SIG-M5 (cell line): ENCODE measurements at places on chromosomes 6 and 20.

- no peak for DNase-seq
These were observed 28.4 kb upstream of the SDHAF4 start for GRCh38 chr6:70538376-70538775.

GRCh38 chr6:40344566-40345167 is 242.5 kb downstream of the LRFN2 start:
- DNase-seq, result no peak

- no peak for DNase-seq
These were observed 559.7 kb upstream of the POU3F2 start for GRCh38 chr6:98274691-98275090.

GRCh38 chr6:13390658-13391057 is 62.3 kb upstream of the TBC1D7 start:
- no peak for DNase-seq

- no peak for DNase-seq
These were observed 18.3 kb upstream of the DEFB113 start for GRCh38 chr6:49987749-49988148.

- no peak for DNase-seq
These were observed 361.6 kb downstream of the THBS2 start for GRCh38 chr6:168892031-168892430.

DNA sequence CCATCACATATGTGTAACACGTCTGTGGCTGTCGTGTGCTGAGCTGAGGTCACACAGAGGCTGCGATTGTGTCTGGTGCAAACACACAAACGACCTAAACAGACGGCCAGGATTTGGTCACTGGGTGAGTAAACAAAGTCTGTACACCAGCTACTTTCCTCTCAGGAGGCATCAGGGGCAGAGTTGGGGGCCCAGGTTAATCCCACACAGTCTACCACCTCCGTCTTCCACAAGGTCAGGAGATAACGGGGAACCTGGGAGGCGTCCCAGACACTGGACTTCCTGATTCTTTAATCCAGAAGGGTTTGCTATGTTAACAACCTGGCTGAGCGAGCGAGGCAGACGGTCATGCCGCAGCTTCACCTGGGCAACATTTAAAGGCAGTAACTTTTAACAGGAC is 1.5 kb downstream of the DACT2 start:
- no peak for DNase-seq

DNA sequence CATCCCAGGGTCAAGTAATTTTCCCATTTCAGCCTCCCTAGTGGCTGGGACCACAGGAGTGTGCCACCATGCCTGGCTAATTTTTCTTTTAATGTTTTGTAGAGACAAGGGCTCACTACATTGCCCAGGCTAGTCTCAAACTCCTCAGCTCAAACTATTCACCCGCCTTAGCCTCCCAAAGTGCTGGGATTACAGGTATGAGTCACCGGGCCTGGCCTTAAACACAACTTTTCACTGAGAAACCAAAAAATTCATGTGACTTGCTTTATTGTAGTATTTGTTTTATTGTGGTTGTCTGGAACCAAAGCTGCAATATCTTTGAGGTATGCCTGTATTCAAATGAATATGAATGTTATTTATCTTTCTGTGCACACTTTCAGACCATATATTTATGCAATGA is 72.2 kb downstream of the RWDD2A start:
- DNase-seq, result no peak

GRCh38 chr6:21053612-21054011 is 519.4 kb downstream of the CDKAL1 start:
- DNase-seq, result no peak

DNA sequence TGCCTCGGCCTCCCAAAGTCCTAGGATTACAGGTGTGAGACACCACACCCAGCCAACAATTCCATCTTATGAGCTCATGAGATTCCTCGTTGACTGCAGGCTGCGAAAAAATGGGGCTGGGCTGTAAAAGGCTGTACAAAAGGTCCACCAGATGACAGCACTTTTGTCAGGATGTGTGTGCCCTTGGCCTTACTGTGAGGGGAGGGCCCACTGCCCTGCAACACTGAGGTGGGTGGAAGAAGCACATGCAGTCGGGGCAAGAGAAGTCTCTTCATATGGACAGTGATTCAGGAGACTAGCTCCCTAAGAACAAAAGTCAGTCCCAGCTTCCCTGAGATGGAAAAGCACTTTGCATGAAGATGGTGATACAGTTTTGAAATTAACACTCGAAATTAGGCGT is 50.5 kb downstream of the KCTD20 start:
- no peak for DNase-seq

DNA sequence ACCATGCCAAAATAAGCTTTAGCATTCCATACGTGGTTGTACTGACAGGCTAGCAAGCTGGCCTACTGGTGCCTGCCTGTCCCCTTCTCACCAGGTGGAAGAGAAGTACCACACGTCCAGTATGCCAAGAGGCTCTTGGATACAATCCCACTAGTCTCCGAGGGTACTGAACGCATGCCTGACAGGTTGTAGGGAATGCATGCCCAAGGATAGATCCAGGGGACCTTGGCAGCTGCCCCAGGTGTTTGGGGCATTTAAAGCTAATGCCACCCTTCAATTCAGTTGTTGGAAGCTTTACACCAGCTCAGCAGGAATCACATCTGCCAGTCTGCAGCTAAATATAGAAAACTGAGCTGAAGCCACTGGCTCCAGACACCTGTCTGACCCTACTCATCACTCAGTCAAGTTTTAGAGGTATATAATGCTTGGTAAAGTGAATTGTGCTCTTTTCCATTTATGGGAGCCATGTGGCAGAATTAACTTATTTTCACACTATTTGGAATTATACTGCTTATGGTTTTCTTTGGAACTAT is 4.9 kb downstream of the TUBB2B start:
- no peak for DNase-seq

- DNase-seq, result no peak
These were observed 3.1 kb upstream of the TFAP2B start for GRCh38 chr6:50815436-50816114.

DNA sequence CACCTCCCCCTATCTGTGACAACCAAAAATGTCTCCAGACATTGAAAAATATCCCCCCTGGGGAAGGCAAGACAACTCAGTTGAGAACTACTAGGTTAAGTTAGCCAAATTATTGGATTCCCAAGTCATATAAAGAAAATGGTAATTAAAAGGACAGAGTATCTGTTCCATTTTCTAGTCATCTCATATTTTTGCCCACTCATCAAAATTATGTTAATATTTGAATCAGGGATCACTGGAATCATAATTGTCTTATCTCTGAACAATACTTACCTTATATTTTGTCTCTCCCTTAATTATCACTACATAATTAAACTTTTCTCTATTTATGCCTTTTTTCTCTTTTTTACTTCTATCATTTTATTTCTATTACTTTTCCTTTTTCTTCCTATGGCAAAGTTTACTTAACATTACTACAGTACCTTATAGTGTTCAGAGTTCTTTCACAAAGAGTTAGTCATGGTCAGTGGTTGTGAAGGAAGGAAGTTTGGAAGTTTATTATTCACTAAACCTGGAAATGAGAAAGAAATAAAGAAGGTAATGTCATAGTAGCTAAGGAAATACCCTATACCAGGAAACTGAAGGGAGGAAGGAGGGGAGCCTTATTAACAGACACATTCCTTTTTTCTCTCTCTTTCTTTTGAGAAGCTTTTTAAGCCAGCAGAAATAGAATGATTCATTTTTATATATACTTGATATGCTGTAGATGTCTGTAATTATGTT is 332.9 kb downstream of the COL12A1 start:
- DNase-seq, result no peak

DNA sequence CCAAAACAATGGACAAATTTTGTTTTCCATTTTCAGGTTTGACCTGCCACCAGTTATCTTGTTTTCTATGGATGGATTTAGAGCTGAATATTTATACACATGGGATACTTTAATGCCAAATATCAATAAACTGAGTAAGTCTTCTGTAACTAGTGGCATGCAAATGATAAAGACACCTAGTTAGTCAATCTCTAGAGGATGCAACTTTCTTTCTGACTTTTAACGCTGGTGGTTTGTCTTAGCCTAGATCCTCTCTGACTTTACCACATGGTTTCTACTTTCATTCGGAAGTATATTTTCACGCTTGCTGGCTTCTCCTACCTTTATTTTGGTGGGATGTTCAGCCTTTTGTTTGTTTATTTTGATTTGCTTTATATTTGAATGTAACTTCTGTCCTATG is 21.2 kb downstream of the ENPP3 start:
- no peak for DNase-seq

DNA sequence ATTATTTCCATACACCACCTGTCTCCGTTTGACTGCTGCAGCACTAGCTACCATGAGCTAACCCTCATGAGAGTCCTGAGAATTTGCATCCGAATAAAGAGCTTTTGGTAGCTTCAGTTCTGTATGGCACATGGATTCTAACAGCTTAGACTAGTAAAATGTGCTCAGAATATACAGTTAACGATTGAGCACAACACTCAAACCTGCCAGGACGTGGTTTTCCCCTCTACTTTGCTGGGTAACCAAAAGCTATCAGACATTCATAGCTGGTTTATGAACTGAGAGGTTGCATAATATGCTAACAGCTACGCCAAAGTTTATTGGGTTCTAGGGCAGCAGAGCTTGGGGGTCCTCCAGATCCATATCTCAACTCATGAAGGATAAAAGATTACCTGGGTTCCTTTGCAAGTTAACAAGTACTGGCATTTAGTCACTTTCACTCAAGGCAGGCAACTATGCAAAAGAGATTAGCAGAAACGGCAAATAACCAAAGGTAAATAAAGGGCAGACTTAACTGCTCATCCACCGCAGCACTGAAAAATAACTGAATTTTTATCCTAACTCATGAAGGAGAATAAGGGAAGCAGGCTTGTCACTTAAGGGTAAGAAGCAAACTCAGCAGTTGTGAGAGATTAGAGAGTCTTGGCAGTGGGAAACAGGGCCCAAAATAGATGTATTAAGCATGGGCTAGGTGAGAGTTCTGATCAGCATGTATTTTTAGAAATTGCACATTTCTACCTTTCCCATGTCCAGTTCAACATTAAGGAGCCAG is 29.4 kb downstream of the NUDT3 start:
- DNase-seq, result no peak

GRCh38 chr6:29946223-29947076 is 4.1 kb downstream of the HLA-A start:
- no peak for DNase-seq

GRCh38 chr6:73704260-73704659 is 8.3 kb downstream of the CD109 start:
- no peak for DNase-seq

- DNase-seq, result no peak
These were observed 7.3 kb downstream of the DLGAP4 start for GRCh38 chr20:36313476-36313875.

DNA sequence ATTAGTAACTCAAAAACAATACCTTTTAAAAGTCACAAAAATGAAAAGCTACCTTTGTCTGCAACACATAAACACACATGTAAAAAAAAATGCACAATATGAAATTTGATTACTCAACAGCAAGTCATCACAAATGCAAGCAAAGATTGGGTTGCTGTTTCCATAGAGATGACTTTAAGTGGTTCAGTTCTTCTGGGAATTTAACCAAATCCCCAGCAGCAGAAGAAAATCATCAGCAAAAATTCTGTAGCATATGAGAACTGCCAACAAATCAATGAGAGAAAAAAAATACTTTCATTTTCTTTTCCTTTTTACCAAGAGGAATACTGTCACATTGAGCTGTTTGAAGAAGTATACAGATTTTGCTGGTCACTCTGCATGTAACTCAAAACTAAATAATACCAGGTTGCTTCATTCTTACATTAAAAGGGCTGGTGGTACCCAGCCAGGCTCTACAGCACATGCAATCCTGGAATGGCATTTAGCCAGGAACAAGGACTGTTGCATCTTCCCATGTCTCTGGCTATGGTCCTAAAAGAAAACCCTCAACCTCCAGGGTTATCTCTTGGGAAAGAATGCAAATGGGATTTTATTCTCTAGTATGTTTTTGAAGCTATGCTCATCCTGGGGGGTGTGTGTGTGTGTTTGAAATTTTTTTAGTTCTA is 158.3 kb downstream of the OPRM1 start:
- DNase-seq, result no peak

DNA sequence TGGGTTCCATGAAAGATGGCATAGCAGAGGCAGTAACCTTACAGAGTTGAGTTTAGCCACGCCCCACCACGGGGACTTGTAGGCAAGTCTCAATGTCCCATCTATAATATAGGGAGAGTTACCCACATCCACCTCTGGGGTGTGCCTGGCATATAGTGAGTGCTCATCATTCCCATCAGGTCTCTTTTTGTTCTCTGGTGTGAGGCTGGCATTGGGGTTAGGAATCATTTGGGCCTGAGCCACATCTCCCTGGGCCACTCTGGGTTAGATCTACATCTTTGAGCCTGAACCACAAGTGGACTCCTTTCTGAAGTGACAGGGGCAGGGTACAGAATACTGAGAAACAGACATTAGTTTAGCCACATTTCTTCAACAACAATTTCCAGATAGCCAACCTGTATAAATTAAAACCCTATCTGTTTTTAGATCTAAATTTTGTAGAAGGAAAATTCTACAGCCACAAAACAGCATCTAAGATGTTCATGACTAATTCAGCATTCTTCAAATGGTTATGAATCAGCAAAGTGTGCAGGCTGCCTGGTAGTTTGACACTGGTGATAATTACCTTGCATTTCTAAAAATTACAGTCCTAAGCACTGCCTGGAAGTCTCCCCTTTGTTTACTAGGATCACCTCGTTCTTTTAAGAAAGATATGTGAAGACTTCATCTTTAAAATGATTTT is 20.1 kb downstream of the RNF24 start:
- no peak for DNase-seq

DNA sequence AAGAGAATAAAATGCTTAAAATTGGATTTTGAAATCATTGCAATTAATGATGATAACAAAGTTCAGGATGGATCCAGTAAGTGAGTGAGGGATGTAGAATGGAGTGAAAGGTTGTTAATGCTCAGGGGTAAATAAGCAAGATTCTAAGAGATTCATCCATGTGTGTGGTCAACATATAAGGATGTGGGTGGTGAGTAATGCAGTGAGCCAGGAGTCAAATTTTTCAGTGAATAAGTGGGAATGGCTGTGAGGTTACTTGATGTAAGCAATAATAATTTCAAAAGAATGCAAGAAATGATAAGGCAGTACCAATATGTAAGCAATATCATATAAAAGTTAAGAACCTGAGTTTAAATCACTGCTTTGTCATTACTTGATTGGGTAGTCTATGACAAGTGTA is 207.5 kb upstream of the ADGRB3 start:
- DNase-seq, result no peak

DNA sequence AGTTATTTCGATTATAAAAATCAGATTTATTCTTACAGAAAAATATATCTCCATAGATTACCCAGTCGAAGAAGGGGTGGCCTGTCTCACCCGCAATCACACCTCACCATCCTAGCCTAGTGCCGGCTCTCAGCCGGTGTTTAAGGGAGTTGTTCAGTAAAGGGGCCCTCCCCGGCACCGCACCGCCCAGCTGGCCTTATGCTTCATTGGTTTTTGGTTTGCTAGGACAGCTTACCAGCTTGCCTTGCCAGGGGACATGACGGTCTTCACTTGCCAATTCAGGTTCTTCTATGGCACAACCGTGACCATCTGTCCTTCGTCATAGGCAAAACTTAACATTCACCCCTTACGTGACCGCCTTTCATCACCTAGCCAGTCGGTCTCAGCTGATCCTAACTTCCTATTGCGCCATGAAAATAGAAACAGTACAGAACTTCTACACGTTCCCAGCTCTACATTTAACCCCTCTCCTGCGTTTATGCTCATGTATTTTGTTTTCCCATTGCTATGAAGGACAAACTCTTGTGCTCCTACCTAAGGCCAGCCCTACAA is 44.7 kb upstream of the SLC22A16 start:
- DNase-seq, result no peak

GRCh38 chr20:64091770-64092169 is 7.6 kb upstream of the LKAAEAR1 start:
- DNase-seq, result no peak
